Hepatic stellate cell (primary cell): ENCODE measurements at places on chromosomes 3 and 15.
A peak's percentile ranks its signal among the peaks of the same experiment; 100 is the strongest.

GRCh38 chr15:50740955-50741354, 24.6 kb downstream of the SPPL2A start:
- no peak for DNase-seq

DNA sequence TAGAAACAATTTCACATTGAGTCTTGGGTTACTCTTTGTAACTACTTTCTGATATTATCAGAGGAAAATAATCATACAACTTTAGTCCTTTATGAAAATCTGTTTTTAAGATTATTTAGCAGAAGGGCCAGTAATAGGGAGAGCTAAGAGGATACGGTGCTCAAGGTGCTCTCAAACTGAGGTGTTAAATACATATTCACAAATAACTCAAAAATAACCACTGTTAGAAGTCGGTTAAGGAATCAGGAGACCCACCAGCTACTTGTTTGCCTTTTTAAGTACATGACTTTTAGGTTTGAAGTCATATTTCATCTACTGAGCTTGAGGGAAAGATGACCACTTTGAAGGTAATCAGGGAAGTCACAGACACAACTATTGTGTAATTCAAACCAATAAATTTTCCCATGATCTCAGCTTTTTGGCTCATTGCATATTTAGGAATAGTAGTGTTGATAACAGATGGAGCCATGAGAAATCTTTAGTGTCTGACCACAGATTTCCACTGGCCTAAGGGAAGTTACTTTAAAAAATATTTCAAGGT, 1.4 kb upstream of the RSRC1 start:
- DNase-seq: no peak

GRCh38 chr15:28942571-28942970, 56.8 kb downstream of the APBA2 start:
- no peak for DNase-seq

DNA sequence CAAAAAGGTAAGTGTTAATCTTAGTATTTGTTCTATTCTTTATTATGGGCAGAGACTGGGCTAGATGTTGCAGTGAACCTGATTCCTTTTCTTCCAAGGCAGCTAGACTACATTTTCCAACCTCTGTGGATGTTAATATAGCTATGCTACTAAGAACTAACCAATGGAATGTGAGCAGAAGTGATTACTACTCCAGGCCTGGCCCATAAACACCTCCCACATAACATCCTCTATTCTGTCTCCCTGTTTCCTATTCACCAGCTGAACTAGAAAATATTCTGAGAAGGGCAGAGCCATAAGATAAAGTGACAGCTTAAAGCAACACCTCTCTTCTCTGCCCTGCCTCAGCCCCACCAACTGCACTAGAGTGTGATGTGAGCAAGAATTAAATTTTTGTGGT, 29.4 kb downstream of the CD200R1L start:
- no peak for DNase-seq

GRCh38 chr3:136805795-136806194, 13.1 kb upstream of the SLC35G2 start:
- DNase-seq: no peak

GRCh38 chr15:96412906-96413231, 82.4 kb downstream of the NR2F2 start:
- no peak for DNase-seq

DNA sequence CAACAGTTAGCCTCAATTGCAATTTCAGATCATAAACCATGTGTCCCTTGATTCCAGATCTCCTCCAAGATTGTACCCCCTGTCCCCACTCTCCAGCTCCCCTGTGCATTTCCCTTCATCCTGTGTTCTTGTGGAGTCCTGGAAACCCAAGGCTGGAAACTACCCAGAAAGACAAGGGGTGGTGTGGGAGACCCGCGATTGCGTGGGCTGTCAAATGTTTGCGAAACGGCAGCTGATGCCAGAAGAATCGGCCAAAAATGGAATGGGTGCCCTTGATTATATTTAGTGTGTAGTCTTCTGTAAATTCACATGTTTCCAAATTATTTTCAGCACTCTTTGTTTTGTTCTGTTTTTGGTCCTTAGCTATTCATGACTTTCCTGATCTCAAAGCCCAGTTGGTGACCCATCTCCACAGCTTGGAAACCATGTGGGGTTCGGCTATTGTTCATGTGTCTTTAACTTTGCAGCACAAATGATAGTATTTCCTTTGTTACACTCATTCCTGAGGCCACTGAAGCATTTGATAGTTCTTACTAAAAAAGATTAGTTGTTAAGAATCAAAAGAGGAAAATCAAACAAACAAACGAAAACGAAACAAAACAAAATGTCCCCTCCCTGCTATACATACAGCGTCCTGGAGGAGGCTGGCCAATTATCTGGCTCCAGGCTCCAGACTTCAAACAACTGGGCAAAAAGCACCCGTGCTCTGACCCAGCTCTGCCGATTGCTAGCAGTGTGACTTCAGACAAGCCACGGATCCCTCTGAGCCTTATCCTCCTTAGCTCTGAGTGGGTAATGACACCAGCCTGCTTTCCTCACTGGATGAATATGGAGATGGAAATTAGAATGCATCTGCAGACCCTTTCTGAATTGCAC, 120.9 kb downstream of the CACNA2D3 start:
- DNase-seq: no peak

GRCh38 chr3:173615661-173616060, 218.1 kb downstream of the NLGN1 start:
- no peak for DNase-seq

GRCh38 chr3:195612075-195612800, 28.5 kb upstream of the APOD start:
- no peak for DNase-seq

- DNase-seq: no peak
These were observed at the start of gene CD200R1 for GRCh38 chr3:112974894-112975293. CD200R1 (minus strand) TSS chr3:112975103; CDS start chr3:112974857, 246 bp downstream.

DNA sequence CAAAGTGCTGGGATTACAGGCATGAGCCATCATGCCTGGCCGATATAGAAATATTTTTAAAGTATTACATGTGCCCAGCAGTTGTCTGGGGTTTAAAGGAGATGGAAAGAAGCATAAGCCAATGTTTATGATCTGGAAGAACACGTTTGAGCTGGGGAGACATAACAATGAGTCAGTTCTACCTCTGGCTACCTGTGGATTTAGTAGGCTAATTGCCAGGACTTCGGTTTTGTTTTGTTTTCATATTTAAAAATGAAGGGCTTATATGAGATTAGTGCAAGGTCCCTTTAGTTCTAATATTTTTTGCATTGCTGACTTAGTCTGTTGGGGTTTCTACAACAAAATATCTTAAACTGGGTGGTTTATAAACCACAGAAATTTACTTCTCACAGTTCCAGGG, 22.9 kb upstream of the TNFSF10 start:
- no peak for DNase-seq

DNA sequence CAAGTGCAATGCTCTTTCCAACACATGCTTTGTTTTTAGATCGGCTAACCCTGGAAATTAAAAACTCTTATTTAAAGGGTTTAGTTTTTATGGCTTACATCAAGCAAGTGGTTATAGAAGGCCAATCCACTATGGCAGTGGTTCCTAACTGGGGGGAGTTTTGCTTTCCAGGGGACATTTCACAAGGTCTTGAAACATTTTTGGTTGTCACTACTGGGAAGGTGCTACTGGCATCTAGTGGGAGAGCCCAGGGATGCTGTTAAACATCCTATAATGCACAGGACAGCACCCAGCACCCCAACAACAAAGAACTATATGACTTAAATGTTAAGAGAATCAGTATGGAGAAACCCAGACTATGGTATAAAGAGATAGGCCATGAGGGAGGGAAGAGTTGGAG, 439.0 kb downstream of the NTRK3 start:
- DNase-seq: no peak

DNA sequence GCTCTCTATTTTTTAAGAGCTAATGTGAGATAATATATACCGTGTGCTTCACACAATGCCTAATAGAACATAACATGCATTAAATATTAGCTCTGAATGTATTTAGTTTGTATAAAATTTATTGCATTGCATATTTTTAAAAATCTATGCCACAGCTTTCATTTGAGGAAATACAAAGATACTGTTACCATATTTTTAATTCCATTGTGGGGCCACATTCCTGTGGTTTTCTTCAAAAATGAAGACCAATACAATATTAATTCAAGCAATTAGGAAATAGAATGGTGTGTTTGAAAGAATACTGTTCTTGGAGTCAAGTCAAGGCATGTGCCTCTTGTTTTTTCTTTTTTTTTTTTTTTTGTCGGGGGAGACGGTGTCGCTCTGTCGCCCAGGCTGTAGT, 95.4 kb upstream of the CADPS start:
- no peak for DNase-seq

- no peak for DNase-seq
These were observed 40.0 kb downstream of the CHSY1 start for GRCh38 chr15:101211897-101212296.

- DNase-seq: no peak
These were observed 12.5 kb downstream of the SH2D7 start for GRCh38 chr15:78104566-78105475.

DNA sequence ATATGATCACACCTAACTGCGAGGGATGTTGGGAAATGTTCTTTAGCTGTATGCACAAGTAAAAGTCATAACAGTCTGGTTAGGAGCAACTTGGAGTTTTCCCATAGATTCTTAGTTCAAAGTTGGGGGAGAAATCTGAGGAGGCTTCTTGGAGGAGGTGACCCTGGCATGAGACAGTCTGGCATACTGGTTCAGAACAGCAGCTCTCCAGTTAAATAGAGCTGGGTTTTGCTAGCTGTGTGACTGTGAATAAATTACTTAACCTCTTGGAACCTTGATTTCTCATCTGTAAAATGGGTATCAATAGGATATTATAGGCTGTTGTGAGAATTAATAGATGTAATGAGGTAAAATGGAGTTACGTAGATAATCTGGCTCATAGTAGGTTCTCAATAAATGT, 49.1 kb upstream of the DGKG start:
- no peak for DNase-seq

DNA sequence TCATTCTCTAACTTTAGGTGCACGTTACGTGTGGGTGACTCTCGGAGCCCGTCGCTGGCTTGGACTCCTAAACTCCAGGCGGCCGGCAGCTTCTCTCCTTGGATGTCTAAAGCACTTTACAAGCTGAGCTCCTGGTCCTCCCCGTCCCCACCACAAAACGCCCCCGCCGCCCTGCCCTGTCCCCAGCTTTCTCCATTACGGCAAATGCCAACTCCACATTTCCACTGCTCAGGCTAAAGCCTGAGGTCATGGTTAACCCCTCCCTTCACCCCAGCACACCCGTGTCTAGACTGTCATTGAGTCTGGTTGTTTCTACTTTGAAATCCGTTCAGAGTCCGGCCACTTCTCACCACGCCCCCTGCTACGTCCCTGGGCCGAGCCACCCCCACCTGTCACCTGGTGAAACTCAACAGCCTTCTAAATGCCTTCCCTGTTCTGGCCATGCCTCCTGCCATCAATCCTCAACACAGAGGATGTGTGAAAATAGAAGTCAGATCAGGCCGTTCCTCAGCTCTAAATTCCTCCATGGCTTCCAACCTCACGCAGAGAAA, 8.1 kb upstream of the PCSK6 start:
- DNase-seq: no peak

- no peak for DNase-seq
These were observed 63.6 kb upstream of the BOC start for GRCh38 chr3:113147681-113148261.

DNA sequence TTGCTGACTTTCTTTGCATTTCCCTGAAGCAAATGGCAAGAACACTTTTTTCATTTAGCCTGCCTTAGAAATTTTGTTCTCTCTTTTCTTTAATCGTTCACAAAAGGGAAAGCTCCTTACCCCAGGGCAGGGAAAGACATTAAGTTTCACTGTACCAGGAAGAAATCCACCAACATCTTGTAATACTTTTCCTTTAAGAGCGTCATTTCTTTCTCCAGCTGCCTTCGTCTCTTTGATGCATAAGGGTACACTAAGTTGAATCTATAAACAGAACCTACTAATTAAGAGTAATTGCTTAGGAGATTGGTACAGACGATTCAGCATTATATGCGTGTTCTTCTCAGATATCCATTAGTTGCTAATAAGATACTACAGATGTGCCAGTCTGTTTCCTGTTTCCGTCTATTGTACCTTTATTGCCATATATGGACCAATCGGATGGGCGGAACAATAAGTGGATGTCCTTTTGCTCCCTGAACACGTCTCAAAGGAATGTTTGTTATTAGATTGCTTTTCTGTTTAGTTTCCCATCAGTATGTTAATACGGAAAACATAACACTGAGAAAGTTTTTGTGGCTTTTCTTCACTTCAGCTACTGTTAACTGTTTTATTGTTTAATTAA, 276.7 kb upstream of the RARB start:
- no peak for DNase-seq

DNA sequence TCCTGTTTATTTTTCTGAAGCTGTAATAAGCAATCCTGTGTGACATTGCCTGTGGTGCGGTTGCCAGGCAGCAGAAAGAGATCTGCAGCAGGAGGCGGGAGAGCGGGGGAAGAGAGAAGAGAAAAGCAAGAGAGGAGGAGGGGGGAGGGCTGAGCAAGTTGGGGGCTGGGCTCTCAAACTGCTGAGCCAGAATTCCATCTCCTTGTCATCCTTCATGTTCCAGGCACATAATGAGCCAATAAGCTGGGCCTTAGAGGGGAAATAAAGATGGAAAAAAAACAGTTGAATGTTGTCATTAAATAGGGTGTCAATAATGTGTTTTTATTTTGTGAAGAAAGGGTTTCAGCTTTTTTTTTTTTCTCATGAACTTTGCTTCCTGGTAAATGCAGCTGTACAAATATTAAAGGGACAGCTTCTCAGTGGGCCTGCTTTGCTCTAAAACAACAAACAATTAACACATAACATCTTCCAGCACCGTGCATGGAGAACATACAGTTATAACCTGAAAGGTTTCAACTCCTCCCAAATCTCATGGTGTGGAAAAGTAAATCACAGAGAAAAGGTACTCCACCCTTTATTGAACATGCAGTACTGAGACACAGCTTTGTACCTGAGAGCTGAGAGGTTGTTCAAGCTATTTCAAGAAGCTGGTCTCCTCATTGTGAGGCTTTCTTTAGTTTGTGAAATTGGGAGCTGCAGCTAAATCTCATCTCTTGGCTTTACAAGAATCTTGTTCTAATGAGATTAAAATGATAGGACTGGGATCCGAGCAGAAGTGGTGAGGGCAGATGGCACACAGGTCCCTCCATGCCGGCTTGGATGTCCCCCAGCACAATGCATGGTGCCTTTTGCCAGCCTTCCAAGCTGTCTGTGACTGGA, 451.1 kb upstream of the KCNMB2 start:
- DNase-seq: peak; percentile 53
